A549 treated with GW870086 at 1 μM for 4 hours (cell line): ENCODE measurements at places on chromosomes 13 and 19. TPM values are rescaled to one million over a fixed set of nuclear protein-coding genes. Genes with fewer than 3 reads are reported as not detected.

The KISS1R gene
- 0.18 to 0.67 TPM (median 0.39 TPM) in 5 replicates for total RNA-seq

The METTL21C gene
- not detected in 5 replicates for total RNA-seq

The IL4I1 gene
- 0.51 to 1.4 TPM (median 0.71 TPM) in 5 replicates for total RNA-seq

The DACT3 gene
- total RNA-seq = 0.15 to 0.26 TPM (median 0.22 TPM) in 5 replicates

The TMC4 gene
- total RNA-seq = 0.53 to 1.7 TPM (median 0.91 TPM) in 5 replicates

The HSPB6 gene
- total RNA-seq = 0.18 to 0.38 TPM (median 0.32 TPM) in 4 of 5 replicates, not detected in the other

The COQ8B gene
- 74.3 to 95.8 TPM (median 86.7 TPM) in 5 replicates for total RNA-seq

The KLHL26 gene
- total RNA-seq = 2.3 to 3.4 TPM (median 3.4 TPM) in 5 replicates

The KL gene
- 0.05 to 0.09 TPM (median 0.06 TPM) in 5 replicates for total RNA-seq

The DIRAS1 gene
- 3.3 to 4.2 TPM (median 3.7 TPM) in 5 replicates for total RNA-seq
